GOT3 (cell line): ENCODE measurements at places on chromosomes 2 and 18.

GRCh38 chr2:143560724-143561123, 431.5 kb downstream of the ARHGAP15 start:
- DNase-seq, result no peak

DNA sequence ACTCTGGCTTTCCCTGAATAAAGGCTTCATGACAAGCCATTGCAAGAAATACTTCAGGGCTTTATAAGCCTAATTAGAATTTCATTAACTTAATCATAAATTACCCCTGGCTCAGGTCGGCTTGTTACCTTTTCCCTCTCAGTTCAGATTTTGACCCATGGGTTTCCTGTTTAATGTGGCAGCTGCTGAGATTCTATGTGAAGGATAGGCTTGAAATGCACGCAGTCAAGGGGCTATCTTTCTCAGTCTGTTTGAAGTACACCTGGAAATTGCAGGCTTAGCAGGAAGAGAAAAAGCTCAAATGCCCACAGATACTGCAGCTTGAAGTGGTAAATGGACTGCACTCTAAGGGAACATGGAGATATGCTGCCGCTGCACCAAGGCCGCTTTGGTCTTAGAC, 49.4 kb downstream of the CAVIN2 start:
- DNase-seq, result no peak

DNA sequence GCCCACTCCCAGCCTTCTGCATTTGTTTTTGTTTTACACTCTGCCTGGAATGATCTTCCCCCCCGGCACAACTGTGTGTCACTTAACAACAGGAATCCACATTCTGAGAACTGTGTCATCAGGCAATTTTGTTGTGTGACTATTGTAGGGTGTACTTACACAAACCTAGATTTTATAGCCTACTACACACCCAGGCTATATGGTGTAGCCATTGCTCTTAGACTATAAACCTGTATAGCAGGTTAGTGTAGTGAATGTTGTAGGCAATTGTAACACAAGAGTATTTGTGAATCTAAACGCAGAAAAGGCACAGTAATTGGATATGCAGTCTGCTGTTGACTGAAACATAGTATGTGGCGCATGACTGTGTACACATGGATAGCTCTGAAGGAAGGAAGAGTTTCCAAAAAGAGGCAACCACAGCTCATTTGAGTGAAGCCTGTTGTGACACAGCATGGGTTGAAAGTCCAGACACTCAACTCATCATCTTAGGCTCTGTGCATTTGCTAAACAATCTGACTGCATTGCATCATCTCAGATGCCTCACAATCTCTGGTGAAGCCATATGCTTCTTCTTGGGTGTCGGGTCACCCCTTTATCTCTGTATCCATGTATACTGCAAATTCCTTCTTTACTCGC, 506.6 kb upstream of the SPHKAP start:
- DNase-seq, result no peak

DNA sequence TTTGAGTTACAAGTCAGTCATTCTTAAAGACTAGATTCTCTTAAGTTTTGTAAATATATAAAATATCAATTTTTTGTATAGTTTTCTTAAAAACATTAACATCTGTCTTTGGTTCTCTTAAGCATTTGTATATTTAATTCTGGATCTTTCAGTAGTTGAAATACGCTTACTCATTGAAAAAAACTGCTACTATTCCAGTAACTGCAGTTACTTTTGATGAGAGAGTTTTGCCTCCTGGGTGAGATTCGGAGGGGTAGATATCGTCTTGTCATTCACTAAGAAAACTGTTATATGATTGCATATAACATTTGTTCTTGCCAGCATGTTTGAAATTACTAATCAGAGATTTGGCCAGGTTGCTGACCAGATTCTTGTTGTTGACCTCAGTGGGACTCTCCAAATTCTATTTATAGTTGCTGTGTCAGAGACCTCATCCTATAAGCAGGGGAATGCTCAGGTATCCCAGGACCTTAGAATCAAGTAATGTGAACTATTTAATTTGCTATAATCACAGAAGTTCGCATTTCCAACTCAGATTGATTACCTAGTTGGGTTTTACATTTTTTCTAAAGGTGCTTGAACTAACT, 7.9 kb downstream of the AGPS start:
- no peak for DNase-seq

GRCh38 chr2:140128909-140129308, 1348.7 kb upstream of the NXPH2 start:
- no peak for DNase-seq

DNA sequence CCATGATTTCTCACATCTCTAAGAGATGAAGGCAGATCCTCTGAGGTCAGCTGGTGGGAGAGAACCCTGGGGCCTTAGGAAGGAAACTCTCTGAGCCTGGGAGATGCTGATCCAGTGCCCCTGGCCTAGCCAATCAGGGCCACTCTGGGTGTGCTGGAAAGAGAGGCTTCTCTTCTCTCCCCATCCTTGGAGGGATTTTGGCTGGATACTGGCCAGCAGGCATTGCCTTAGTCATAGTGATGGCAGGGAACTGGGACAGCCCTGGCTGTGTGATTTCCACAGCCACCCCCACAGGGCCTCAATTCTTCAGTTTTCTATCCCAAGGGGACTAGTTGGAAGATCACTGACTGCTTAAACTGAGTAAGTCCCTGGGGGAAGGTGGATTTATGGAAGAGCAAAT, 26.6 kb upstream of the PLB1 start:
- DNase-seq, result peak; percentile 14

DNA sequence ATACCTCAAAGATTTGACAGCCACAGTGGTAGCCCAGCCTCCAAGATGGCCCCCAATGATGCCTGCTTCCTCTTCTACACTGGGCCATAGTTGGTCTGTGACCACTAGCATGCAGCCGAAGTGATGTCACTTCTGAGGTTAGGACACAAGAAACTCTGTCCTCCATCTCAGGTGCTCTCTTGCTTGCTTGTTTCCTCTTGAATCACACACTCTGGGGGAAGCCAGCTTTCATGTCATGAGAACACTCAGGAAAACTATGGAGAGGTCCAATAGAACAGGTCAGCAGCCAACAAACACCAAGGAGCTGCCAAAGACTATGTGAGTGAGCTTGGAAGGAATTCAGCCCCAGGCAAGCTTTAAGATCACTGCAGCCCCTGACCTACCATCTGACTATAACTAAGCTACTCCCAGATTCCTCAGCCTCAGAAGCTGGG, 3.3 kb upstream of the ADAM17 start:
- no peak for DNase-seq

- no peak for DNase-seq
These were observed 87.6 kb downstream of the TTC27 start for GRCh38 chr2:32715391-32715841.

DNA sequence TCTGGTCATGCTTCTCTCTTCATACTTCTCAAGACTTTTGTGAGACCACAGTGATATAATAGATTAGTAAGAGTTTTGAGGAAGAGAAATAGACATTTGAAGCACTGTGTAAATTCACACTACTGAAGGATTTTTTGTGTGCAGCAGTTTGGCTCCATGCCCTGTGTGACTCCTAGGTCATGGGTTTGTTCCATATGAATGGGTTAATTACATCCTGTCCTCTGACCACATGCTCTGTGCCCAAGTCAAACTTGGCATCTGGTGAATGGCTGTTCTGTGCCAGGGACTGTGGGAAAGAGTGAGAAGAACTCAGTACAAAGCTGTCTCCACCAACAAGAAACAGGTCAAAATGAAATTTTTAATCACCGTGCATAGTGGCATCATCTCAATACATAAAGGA, 304.0 kb downstream of the LNPK start:
- no peak for DNase-seq

- no peak for DNase-seq
These were observed 49.5 kb downstream of the C2orf42 start for GRCh38 chr2:70141212-70141901.

DNA sequence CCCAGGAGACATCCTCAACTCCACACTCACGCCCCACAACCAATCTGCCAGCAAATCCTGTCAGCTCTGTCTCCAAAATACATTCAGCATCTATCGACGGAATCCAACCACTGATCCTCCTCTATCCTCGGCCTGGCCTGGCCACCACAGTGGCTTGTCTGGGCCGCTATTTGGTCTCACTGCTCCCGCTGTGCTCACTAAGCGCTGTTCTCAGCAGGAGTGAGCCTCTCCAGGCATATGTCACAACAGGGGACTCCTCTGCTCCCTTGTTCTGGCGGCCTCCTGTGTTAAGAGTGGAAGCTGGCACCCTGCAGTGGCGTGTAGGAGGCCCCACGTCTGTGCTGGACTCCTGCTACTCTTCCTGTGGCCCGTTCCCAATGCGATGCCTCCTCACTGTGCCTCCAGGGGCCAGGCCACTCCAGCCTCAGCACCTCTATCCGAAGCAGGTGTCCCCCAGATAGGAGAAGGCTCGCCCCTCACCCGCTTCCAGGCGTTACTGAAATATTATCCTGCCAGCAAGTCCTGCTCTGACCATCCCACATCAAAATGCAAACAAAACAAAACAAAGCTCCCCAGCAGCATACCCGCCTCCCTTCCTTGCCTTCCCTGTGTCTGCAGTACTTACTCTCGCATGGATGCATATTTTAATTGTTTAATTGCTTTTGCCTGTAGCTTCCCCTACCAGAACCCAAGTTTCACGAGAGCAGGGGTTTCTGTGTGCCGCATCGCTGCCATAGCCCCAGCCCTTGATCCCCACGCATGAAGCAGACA, 39.9 kb downstream of the CENPO start:
- no peak for DNase-seq

GRCh38 chr2:8121022-8121825, 560.6 kb upstream of the ID2 start:
- no peak for DNase-seq

DNA sequence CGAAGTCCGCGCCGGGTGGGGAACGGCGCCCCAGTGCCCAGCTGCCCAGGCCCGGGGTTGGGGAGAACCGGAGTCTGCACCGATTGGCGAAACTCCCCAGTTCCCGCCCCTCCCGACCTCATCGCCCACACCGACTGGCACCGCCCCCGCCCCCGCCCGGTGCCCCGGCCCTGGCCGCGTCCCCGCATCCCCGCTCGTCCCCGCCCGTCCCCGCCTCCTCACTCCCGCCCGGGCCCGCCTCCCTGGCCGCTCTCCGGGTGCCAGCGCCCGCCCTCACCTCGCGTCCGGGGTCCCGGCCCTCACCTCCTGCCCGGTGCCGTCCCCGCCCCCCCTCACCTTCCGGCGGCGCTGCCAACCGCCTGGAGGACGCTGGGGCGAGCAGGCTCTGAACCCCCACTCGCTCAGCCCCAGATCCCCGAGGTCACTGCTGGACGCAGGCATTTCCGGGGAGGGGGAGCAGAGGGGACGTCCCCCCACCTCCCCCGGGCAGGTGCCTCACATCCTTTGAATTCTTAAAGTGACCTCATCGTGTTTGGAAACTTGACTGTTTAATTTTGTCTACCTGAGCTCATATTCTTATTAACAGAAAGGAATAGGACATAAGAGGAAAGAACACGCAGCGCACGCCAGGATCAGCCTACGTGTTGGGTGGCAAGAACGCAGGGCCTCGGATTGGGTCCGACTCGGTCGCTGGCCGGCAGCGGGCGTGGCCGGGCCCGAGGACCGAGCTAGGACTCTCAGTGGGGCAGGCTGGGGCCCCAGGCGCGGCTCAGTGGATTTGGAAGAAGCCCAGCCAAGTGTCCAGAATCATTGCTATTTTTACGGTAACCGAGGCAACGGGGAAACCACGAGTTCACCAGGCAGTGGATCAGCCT, at the start of gene FAM110C:
Gene FAM110C (minus strand): TSS at position 35 of the 875 bp plus-strand sequence. CDS start 120 bp downstream, outside the sequence.
- no peak for DNase-seq

GRCh38 chr2:233436191-233436581, 81.9 kb downstream of the DGKD start:
- DNase-seq, result no peak

GRCh38 chr18:40782453-40783130, 1172.4 kb upstream of the PIK3C3 start:
- no peak for DNase-seq

DNA sequence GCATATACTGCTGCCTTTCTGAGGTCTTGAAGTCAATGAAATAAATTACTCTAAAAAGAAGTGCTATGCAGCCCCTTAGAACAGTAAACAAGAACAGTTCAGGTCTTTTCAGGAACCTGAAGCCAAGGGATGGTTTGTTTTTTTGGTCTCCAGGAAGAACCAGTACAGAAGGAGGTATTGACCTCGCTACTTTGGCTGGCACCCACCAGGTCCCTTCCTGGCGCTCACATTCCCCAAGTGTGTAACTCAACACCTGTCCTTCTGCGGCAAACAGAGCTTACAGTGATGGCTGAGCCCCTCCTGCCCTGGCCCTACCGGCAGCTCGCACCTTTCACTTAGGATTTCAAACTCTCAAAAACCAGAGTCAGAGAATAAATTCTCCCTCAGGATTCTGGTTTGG, 51.9 kb downstream of the SETBP1 start:
- DNase-seq, result no peak
